ENCODE measurements at places on chromosomes 7 and 10.

DNA sequence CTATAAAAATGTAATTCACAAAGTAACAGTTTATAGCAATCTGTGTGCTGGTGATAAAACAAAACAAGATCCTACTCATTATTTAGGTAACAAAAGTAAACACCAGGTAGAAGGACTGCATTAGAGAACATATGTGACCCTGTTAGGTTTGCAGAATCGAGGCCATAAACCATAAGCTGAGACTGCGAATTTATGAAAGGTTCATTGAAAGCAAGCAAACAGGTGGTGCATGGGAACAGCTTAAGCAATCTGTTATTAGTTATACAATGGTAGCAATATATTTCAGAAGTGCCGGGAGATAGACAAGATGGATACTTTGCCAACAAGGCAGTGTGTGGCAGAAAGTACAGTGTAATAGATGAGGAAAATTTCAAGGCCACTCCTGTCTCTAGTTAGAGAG, 23.5 kb upstream of the FAM133B start:
- no peak for DNase-seq

DNA sequence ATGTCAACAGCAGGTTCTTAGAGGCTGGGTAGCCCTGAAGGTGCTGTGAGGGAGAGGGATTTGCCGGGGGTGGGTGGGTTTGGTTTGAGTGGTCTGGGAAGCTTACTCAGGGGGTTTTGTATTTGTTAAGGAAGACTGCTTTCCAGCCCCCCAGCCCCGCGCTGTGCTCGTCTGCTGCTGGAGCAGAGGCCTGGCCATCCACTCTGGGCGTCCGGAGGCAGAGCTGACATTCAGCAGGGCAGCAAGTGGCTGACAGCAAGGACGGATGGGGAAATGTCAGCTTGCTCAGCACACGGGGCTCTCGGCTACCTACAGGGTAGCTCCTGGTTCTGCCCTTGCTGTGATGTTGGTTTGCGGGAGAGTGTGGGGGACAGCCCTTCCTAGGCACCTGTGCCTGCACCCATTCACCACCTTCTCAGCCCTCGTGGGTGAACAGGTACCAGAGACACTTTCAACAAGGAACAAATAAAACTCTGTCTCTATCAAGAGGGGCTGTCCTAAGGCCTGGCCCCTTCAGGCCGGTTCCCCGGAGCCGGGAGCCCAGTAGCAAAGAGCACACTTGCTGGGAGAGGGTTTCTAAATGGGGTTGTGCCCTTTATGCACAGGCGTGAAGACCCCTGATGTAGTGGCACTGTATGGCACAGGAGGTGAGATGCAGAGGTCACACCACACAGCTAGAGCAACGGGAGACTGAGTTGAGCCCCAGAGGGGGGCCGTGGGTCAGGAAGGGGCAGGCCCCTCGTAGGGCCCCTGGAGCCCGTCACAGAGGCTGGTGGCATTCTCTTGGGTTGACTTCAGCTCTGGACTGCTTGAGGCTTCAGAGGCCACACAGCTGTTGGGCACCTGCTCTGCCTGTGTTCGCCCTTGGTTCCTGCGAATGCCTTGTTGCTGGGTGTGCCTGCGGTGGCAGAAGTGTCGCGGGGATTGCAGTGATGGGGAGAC, 72.2 kb upstream of the SHH start:
- DNase-seq, result no peak

- no peak for DNase-seq
Observed at GRCh38 chr7:32037650-32038198, 32.5 kb downstream of the PDE1C start.

DNA sequence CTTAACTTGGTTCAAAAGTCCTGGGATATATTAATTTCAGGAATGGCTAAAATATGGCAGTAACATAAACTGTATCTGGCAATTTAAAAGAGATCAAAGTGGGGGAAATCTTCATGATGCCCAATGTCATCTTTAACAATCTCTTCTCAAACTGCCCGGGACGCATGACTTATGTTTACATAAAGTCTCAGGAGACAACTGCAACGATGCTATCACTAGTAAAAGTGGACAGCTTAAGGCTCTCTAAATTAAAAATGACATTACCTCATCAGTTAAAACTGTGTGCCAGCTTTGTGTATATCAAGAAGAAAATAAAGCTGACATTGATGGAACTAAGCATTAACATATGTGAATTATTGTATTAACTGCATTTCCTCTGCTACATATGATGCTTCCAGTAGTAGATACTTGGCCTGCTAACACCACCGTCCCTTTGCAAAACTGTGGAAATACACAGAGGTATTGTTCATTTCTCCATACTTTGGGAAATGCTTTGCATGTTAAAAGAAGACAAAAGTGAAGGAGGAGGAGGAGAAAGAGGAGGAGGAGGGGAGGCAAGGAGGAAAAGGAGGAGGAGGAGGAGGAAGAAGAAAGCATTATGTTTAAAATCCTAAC, 62.4 kb downstream of the NRP1 start:
- DNase-seq, result no peak

DNA sequence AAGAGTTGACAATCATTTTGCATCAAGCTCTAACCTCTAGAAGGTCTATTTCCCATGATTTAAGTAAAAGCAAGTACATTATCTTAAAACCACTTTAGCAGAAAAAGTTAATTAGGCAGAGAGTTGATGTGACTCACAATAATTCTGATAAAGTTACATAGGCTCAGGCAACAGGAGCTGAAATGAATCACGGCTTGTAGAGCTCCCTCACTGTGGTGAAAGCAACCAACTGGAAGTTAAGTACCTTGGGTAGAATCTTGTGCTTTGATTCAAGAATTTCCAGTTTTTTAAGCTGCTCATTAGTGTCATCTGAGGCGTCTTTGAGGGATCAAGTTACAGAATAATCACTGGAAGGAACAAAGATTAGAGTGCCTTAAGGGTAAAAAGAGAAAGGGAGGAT, 68.9 kb upstream of the NFE2L3 start:
- no peak for DNase-seq

DNA sequence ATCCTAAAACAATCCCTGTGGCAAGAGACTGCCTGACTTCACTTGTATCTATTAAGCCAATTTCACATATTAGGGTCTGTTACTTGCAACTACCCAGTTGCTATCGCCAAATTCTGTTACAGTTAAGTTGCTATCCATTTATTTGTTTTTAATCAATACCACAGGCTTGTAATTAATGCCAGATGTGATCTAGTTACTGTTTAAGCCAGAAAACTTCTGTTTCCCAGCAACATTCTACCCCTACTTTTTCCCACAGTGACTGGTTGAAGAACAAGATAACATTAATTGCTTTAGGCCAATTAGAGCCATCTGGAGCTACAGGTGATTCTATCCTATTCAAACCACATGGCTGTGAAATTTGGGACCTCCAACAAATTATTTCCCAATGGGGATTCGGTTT, 131.3 kb downstream of the ALOX5 start:
- no peak for DNase-seq

- peak; percentile 52 for DNase-seq
Observed at GRCh38 chr10:71622154-71622526, 97.4 kb downstream of the C10orf105 start.

GRCh38 chr7:82985144-82985802, 177.4 kb downstream of the PCLO start:
- DNase-seq, result no peak

GRCh38 chr7:121475806-121476205, 79.7 kb upstream of the FAM3C start:
- DNase-seq, result no peak

GRCh38 chr7:122896509-122896908, 10.2 kb upstream of the CADPS2 start:
- no peak for DNase-seq

GRCh38 chr7:151429560-151430331, 10.2 kb downstream of the CRYGN start:
- no peak for DNase-seq

DNA sequence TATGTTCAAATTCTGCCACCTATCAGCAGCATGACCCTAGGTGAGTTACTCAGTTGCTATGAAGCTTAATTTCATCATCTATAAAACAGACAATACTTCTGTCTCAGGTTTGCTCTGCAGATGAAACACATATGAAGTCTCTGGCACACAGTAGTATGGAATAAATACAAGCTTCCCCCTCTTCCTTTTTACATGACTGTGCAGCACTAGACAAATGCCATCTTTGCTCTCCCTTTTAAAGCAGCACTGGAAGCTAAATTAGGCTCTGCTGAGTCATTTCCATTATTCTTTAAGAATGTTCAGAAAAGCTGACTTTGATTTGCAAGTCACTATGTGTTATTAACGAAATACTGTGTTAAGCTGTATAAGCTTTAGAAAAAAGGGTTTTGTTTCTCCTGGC, 40.7 kb upstream of the ANAPC16 start:
- no peak for DNase-seq

- no peak for DNase-seq
Observed at GRCh38 chr7:123533929-123534382, 439 bp downstream of the IQUB start.

- no peak for DNase-seq
Observed at GRCh38 chr10:112083472-112083871, 100.1 kb downstream of the GPAM start.

- DNase-seq, result no peak
Observed at GRCh38 chr10:17425584-17426262, 28.7 kb downstream of the ST8SIA6 start.

GRCh38 chr10:98030991-98031431, 590 bp upstream of the CRTAC1 start:
- no peak for DNase-seq

DNA sequence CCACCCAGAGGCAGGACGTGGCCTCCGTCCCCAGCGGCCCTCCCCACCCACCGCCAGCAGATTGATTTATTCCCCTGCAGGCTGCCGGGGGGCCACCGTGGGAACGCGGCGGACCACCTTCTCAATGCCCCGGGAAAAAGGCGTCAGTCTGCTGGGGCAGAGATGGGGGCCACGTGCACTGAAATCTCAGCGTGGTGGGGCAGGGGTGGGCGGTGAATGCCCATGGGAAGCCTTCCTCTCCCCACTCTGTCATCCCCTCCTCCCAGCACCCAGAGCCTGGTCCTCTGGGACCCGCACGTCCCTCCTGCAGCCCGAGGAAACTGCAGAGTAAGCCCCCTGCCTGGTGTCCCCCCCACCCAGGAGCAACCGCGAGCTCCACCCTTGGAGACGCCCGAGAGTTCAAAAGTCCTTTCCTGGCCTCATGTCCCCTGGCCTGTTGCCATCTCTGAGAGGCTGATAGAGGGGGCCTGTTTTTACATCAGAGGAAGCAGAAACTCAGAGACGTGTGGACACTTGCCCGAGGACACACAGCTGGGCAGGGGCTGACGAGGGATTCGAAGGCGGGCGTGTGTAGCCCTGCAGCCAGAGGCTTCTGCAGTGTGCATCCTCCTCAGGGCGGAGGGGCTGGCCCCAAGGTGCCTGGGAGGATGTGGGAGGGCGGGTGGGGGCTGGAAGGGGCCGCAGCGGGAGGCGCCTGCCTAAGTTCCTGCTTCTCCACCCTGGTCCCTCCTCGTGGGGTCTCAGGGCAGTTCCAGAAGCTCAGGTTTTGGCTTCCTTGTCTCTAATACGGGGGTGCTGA, 21.8 kb downstream of the UNCX start:
- no peak for DNase-seq

GRCh38 chr10:723973-724372, 34.5 kb upstream of the DIP2C start:
- DNase-seq, result no peak

- no peak for DNase-seq
Observed at GRCh38 chr10:131852823-131853609, 47.8 kb upstream of the PPP2R2D start.

- no peak for DNase-seq
Observed at GRCh38 chr7:112665709-112666108, 124.5 kb downstream of the TMEM168 start.

GRCh38 chr10:131310142-131310541, 1.4 kb downstream of the TCERG1L start:
- DNase-seq, result no peak

DNA sequence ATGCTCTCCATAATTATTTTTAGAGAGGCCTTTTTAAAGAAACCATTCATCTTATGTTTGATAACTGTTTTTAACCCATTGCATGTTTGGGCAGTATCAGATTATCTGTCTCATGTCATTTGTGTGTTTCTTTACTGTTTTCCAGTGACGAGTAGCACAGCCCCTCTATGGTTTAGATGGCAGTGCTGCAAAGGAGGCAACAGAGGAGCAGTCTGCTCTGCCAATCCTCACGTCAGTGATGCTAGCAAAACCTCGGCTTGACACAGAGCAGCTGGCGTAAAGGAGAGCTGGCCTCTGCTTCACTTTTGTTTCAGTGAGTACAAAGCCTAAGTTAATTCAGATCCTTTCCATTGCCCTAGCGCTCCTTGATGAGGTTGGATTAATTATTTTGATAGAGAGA, 80.4 kb upstream of the GARIN1A start:
- DNase-seq, result no peak

DNA sequence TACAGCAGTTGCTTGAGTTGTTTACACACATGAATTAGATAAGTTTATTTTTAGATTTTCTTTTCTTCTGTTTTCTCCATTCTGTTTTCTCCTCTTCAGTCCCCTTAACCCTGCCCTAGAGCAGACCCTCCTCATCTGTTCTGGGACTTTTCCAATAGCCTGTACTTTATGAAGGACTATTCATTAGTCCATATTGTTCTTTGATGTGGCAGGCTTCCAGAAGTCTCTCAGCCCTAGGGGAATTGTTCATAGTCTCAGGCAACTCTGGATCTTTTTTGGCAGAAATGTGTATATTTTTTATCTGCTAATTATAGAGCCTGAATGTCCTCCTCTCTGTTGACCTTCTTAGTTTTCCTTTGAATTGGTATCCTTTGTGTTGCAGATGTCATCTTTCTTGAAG, 25.4 kb downstream of the KAT6B start:
- DNase-seq, result no peak

GRCh38 chr7:22569586-22570321, 69.8 kb upstream of the STEAP1B start:
- peak; percentile 94 for DNase-seq

DNA sequence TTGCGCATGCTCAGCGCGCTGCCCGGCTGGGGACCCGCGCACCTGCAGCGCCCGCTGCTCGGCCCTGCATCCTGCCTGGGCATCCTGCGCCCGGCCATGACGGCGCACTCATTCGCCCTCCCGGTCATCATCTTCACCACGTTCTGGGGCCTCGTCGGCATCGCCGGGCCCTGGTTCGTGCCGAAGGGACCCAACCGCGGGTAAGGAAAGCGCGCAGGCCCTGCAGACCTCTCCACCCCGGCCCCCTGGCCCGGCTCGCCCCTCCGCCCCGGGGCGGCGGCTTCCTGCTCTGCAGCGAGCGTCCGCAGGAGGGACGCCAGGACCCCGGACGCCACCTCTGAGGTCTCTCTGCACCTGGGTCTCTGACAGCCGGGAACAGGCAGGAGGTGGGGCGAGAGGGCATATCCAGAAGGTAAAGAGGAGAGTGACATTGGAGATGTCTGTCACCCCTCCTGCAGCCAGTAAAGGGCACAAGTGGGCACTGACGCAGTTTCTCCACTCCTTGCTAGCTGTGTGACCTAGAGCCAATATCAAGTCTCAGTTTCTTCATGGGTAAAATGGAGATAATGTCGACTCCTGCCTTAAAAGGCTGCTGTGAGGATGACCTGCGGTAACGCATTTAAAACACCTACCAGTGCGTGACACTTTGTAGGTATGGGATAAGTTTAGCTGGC, 338 bp downstream of the ATP6V0E2 start:
- DNase-seq, result no peak

Data from RCC 7860 (cell line).